ENCODE measurements at places on chromosomes 11 and 22.

- no peak for DNase-seq
Observed at GRCh38 chr11:68214173-68215086, 1.3 kb upstream of the KMT5B start.

DNA sequence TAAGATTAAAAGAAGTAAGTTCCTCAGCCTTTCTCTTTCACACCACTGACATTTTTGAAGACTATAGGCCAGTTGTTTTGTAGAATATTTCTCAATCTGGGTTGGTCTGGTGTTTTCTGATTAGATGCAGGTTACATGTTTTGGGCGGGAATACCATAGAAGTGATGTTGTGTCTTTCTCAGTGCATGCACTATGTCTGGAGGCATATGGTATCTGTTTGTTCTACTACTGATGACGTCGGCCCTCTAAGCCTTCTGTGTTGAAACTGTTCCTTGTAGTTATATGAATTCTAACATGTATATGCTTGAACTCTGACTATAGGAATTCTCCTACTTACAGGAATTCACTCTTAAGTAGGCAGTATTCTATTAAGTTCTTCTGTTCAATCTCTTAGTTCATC, 21.6 kb downstream of the ZFTA start:
- no peak for DNase-seq

- no peak for DNase-seq
Observed at GRCh38 chr11:19846654-19847305, 134.1 kb downstream of the NAV2 start.

- DNase-seq: no peak
Observed at GRCh38 chr11:69157156-69157821, 1.6 kb downstream of the SMIM38 start.

- DNase-seq: no peak
Observed at GRCh38 chr22:22219140-22219996, 25.2 kb upstream of the VPREB1 start.

DNA sequence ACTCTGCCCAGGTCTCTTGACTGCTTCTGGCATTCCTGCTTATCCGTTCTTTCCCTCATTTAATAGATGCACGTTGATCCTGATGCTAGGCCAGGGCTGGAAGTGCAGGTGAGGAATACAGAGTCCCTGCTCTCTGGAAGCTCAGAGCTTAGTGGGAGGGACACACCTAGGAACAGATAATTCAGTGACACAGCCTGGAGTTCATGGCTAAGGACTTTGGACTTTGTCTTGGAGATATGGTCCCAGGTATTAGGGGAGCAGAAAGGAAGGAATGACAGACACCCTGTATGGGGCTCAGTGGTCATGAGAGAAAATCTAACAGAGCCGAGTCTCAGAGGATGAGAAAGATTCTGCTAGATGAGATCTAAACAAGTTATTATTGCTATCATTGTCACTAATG, 160.6 kb downstream of the PKNOX2 start:
- DNase-seq: no peak

GRCh38 chr22:43862074-43862881, at the start of gene SULT4A1:
Gene SULT4A1, minus strand, starts transcription at chr22:43862513. Its CDS starts 131 bp downstream, at chr22:43862382.
- DNase-seq: no peak

- no peak for DNase-seq
Observed at GRCh38 chr11:70590356-70590991, 192.1 kb downstream of the CTTN start.

DNA sequence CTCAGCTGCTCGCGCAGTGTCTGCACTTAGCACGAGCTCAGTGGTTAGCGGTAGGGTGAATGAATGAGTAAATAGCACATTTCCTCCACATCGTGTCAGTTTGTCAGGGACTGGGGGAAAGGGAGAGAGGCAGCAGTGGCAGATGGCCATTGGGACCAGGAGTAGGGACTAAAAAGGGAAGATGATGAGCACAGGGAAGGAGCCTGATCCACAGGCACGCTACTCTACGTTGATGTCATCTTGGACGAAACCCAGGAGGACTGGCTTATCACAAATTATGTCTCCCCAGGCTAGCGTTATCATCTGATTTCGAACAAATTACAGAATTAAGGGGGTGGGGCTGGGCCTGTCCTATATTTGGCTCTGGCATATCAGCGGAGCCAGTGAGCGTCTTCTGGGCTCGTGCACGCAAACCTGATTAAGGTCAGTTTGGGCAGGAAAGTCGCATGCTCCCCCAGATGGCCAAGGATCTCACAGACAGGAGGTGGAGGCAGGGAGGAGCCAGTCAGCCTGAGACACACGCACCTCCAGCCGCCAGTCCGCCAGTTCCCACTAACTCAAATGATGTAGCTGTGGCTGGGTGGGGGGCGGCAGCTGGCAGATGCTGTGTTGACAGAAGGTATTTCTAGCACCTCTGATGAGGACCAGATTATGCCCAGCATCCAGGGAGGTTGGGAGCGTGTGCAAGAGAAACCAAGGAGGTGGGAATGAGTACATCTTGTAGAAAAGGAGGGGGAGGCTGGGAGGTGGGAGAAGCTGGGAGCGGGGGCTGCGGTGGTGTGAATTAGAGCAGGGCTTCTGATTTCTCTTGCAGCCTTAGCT, 97.4 kb upstream of the PRDM11 start:
- DNase-seq: no peak

- DNase-seq: peak; percentile 41
Observed at GRCh38 chr11:78019808-78020207, 3.3 kb downstream of the KCTD14 start.
